Cerebellum (tissue), 4 donors: ENCODE measurements at places on chromosomes 4 and X. TPM values are rescaled to one million over a fixed set of nuclear protein-coding genes. Genes with fewer than 3 reads are reported as not detected.

DNA sequence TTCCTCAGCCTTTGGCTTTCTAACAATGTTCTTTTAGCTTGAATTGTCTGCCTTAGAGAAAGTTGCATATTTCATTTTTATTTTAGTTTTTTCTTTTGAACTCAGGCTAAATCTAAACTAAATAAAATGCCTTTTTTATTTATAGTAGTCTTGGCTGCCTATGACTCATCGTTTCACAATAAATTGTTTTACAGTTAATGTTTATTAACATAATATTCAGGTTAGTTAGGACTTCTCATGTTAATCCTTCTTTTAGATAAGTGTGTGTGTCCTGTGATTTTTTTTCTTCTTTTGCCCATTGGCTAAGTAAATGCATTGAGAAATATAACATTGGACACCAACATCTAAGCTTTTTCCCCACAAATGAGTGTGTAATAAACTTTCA is 1.6 kb downstream of the RP2 start:
- no peak for DNase-seq

- DNase-seq = peak; percentile 80
Observed at GRCh38 chr4:164956766-164957643, 20.5 kb downstream of the TRIM61 start.

Gene MTNR1A
- total RNA-seq = 1.8 TPM

Gene MGARP
- total RNA-seq = 0.73 TPM

Gene XPNPEP2
- 1.5 TPM for total RNA-seq

GRCh38 chrX:133709501-133709900 is 275.9 kb downstream of the GPC3 start:
- no peak for DNase-seq

Gene P2RY4
- total RNA-seq = 0.54 TPM

GRCh38 chrX:139194571-139195280 is 335.8 kb upstream of the F9 start:
- no peak for DNase-seq

GRCh38 chr4:94208918-94209317 is 1.3 kb downstream of the SMARCAD1 start:
- no peak for DNase-seq

- DNase-seq = no peak
Observed at GRCh38 chr4:122099896-122100295, 52.2 kb upstream of the BLTP1 start.

Gene BCAP31
- 40.0 TPM for total RNA-seq

DNA sequence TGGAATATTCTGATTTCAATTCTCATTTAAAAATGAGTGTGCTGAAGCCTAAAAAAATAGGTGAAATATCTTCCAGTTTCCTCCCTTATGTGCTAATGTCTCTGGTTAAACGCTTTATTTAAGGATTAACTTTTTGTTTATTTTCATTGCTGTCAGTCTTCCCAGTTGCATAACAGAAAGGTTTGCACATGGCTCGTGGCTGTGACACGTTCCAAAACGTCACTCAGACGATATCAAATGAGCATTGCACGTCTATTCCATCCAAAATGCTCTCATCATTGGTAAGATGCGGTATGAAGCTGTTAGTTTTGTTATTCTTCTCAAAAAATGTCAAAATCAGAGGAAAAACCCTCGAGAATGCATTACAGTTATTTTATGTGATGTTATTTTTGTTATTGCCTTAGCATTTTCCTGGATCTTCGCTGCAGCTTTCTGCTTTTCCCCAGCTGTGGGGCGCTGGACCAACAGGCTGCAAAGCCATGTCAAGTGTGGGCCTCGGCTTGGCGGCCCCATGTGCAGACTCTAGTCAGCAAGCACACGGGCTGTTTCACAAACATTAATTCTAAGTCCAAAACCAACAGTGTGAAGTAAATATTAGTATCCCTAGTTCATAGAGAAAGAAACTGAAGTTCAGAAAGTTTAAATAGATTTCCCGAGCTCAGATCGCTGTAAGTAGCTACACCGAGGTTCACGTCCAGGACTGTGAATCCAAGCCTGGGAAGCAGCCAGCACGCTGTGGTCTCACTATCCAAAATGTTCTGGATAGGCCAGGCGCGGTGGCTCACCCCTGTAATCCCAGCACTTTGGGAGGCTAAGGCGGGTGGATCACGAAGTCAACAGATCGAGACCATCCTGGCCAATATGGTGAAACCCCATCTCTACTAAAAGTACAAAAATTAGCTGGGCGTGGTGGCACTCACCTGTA is 793.4 kb upstream of the FRG1 start:
- DNase-seq = no peak
